ENCODE measurements at places on chromosomes 5 and 9. TPM values are rescaled to one million over a fixed set of nuclear protein-coding genes. Genes with fewer than 3 reads are reported as not detected.

DNA sequence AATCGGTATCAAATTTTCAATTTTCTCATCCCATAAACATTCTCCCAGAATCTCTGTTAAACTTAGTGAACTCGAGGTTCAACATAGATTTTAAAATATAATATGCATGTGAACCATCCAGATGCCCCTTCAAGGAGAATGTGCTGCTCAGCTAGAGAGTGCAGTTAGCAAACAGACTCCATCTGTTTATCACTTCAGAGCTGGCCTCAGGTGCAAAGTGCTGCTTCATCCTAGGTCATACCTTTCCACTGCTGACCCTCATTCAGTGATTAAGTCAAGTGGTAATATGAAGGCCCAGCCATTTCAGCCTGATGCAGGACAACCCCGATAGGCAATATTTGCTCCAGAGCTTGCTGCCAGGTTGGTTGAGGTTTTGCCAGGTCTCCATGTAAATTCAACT lies 339.0 kb upstream of the POU5F2 start:
- DNase-seq: no peak

GRCh38 chr9:126489581-126490213 lies 124.0 kb upstream of the LMX1B start:
- no peak for DNase-seq

The HCN1 gene
- total RNA-seq: not detected

DNA sequence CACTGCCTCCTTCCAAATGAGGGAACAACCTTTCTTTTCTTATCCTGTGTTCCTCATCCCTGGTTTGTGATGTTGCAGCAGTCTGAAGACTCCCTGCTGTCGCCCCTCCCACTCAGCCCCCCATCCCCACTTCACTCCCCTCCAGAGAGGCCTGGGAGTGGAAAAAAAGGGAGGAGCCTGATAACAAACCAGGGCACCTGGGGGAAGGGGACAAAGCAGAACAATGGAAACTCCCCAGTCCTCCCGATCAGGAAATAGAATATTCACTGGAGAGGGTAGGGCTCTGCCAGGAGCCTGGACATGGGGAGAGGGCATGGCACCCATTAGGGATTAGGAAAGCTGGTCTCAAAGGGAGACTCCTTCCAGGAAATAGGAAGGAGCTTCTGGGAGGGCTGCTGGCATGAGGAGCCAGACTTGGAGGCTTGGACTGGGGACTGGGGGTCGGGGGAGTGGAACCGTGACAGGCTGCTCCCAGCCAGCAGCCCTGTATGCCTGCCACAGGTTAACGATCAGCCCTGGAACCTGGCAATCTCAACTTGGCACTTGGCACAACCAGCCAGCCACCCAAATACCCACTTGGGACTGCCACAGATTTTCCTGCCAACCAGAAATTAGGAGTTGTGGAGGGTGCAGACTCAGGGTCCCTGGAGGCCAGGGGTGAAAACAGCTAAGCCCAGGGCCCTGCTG lies 20.0 kb downstream of the PCDH1 start:
- DNase-seq: no peak

The TNPO1 gene
- total RNA-seq: 86.6 TPM

DNA sequence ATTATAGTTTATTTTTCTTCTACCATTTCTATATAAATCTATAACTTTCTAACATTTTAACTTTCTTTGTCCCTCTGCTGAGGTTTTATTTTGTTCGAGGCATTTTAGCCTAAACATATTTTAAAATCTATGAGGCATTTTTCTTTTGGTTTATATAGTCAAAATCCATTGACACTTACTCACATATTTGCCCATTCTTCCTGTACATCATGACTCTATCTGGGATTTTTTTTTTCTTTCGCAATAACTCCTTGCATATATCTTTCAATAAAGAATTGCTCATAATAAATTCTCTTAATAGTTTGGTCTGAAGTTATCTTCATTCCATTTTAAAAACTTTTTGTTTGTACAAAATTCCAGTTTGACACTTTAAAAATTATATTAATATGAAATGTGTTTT lies 632.3 kb downstream of the TLE4 start:
- no peak for DNase-seq

GRCh38 chr5:85010014-85010562 lies 625.4 kb upstream of the EDIL3 start:
- no peak for DNase-seq

- no peak for DNase-seq
Measured at GRCh38 chr5:149831492-149831891, 101.4 kb downstream of the PPARGC1B start.

- DNase-seq: peak; percentile 16
Measured at GRCh38 chr5:177128551-177128981, 5.0 kb upstream of the NSD1 start.

The IFNK gene
- total RNA-seq: not detected

The BSPRY gene
- total RNA-seq: 14.5 TPM

Measured in kidney (tissue), 22 donors.